Activated CD4-positive, CD25-positive, alpha-beta regulatory T cell (primary cell): ENCODE measurements at places on chromosomes 2 and 18.

- no peak for DNase-seq
These were observed 102.1 kb downstream of the SNTG2 start for GRCh38 chr2:1052771-1053191.

DNA sequence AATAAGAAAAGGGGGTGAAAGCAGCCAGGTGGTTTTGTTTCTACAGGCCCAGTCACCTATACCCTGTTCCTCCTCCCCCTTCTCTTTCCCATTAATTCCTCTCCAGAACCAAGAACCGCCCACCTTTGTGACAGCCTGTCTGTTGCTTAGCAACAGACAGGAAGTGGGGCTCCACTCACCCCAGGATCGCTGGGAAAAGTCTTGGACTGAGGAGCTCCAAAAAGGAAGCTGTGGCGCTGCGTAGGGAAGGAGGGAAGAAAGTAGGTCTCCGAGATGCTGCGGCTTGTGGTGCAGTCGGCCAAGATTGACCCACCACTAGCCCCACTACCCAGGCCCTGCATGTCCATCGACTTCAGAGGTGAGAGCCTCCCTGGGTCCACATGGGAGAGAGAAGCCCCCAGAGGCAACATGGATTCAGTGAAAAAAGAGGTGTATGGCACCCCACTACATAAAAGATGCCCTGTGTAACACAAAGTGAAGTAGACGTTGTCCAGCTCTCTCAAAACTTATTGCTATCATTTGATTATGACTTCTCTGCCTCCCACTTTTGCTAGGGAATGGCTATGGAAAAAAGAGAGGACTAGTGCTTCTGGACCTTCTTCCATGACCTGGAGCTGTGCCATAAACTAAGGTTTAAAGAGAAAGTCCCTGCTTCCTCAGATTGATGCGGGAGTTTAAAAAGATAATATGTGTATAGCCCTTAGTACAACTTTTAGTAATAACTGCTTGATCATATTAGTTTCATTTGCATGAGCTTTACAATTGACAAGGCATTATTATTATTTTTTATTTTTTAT lies at the start of gene FER1L5:
Gene FER1L5 (plus strand): TSS at position 201 of the 797 bp plus-strand sequence. CDS start 73 bp downstream, at position 274.
- DNase-seq = no peak

DNA sequence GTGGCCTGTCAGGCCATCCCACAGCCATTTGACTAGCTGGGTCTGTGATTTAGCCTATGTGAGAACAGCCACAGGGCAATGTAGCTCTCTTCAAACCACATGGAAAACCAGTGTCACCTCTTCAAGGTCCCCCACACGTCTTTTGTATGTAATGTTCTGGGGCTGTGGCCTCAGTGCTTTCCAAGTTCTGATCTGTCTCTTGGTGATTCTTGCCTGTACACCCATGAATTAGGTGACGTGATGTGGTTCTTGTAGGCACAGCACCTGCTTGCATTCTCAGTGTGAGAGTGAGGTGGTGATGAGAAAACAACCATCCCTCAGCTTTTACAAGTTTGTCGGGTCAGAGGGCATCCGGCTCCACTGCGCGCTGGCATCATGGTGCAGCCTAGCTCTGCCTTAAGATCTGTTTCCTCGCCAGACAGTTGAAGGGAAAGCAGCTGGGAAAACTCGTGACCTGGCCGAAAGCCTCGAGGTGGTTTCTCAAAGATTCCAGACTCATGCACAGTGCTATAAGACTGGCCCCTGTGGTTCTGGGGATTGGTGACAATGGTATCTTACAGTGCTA lies 125.8 kb downstream of the TANC1 start:
- no peak for DNase-seq

- DNase-seq = no peak
These were observed 202.1 kb downstream of the EIPR1 start for GRCh38 chr2:3175568-3175955.

- no peak for DNase-seq
These were observed 75.6 kb downstream of the CELF4 start for GRCh38 chr18:37489998-37490397.
